ENCODE measurements at places on chromosomes 12 and 14.

GRCh38 chr14:105132921-105133654 is 35.5 kb downstream of the JAG2 start:
- no peak for DNase-seq

DNA sequence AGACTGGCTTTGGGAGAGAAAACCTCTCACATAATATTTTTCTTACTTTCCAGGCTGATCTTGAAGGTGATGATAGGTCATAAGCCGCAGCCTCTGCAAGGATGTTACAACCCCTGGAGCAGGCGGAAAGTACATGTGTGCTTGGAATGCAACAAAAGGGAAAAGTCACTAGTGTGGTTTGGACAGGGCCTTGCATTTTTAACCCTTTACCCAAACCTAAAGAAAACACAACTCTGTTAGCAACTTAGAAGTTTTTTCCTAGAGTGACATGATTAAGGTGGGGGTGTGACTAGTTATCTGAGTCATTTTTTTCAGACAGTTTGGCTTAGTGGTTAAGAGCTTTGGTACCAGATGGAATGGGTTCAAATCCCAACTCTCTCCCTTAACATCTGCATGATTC is 97.0 kb downstream of the TMEM30B start:
- DNase-seq, result no peak

DNA sequence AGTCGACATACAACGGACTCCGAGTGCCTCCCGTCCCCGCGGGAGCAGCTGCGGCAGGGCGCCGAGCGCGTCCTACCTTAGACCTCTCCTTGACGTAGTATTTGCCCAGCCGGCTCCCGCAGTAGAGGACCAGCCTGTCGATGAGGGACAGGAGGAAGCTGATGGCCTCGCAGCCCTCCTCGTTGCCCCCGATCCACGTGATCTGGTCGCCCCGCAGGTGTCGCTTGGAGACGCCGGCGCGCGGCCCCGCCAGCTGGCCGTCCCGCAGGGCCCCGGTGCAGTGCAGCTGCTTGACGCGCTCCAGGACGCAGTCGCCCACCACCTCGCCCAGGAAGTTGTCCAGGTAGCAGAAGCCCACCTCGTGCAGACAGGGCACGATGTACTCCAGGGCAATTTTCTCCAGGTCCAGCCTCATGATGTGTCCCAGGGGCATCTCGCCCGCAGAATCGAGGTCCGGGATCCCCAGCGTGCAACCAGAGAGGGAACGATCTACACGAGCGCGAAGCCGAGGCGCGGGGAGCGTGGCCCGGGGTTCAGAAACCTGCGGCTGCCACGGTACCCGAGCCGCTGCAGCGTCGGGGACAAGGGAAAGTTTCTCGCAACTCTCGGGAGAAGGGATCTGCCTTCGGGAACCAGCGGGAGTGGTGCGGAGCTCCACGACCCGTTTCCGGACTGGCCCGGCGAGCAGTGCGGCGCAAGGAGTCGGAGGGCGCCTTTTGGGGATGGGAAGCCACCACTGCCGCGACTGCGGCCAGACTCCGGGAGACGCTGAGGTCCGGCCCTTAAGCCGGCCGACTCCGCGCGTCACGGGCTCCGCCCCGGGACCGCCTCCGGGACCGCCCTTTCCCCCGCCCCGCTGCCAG is at the start of gene EGLN3:
Gene EGLN3, minus strand, starts transcription at position 755 of the 863 bp plus-strand sequence. Its CDS starts 322 bp downstream, at position 433.
- DNase-seq, result peak; percentile 66

- no peak for DNase-seq
These were observed 2.7 kb upstream of the CRIP2 start for GRCh38 chr14:105471823-105472485.

DNA sequence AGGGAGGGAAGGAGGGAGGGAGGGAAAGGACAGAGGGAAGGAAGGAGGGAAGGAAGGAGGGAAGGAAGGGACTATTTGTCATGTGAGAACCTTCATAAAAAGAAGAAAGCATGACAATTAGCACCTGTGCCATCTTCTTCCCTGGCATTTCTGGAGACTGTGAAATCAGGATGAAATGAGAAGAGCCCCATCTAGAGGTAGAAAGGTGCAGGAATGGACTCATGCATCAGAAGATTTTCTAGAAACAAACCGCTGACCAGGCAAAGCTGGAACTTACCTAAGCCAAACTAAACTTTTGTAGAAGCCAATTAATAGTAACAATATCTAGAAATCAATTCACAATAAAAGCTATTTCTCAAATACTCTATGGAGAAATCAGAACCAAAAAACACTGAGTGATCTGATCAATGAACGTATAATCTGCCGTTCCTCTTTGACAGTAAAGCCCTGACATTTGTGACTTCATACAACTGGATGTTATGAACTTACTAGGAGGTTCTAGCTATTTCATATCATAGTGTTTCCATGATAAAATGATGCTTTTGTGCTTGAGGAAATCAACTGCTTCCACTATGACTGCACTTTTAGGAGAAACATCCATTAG is 24.4 kb upstream of the CRACR2A start:
- no peak for DNase-seq

DNA sequence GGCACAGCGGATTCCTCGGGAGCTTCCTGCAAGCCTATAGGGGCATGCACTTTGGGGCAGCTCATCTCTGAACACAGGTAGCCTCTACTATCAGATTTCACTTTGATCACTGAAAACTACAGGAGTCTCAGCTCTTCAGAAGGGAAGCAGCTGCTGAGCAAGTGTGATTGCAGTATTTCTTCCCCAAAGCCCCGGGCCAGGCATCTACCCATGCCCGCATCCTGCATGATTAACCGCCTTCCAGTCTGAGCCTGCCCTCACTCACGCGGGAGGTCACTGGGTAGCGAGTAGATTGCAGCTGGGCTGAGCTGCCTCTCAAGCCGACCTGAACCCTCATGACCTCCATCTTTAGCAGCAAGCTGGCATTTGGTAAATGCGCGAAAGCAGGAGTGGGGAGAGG is 334.7 kb downstream of the DPF3 start:
- DNase-seq, result no peak
